ENCODE measurements at places on chromosomes 3 and 15.

DNA sequence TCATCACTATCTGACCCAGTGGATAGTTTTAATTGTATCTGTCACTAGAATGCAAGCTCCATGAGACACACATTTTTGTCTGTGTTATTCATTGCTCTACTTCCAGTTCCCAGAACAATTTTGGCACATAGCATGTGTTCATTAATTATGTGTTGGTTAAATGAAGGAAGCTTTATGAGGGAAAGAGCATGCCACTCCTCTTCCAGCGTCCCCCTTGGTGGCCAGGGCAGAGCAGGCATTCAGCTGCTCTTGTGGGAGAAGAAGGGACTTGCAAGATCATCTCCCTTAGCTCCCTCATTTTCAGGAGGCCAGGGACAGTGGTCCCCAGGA is 489 bp upstream of the GALNT15 start:
- DNase-seq, result no peak

- no peak for DNase-seq
Measured at GRCh38 chr3:131756405-131756804, 253.6 kb upstream of the MRPL3 start.

DNA sequence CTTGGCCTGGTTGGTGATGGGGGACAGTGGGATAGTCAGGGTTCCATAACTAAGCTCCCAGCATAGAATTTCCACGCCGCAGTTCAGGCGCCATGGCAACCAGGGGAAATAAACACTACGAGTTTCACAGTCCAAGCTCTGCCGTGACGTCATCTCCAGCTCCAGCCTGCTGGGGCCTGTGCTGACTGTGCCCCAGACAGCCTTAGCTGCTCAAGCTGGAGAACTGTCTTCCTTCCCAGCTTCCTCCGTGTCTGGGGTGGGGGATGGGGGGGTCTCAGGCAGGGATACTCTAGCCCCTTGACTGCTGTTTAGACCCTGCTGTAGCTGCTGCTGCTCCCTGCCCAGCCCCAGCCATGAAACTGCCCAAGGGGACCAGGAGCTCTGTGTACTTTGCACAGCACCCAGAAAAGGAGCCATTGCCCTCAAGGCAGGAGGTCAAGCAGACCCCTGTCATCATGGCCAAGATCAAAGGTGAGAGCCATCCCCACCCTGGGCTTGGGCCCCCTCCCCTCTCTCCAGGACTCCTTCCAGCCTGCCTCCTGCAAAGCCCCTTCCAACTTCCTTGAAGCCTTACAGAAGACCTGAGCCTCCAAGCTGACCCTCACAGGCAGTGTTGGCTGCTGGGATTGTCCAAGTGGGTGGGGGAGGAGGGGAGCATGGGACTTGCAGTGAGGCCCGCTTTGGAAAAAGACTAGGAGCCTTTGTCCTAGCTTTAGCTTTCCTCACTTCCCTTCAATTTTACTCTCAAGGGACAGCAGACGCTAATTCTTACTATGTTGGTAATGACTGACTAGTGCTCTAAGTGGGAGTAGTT is 11.4 kb upstream of the CSPG4 start:
- DNase-seq, result peak; percentile 95

DNA sequence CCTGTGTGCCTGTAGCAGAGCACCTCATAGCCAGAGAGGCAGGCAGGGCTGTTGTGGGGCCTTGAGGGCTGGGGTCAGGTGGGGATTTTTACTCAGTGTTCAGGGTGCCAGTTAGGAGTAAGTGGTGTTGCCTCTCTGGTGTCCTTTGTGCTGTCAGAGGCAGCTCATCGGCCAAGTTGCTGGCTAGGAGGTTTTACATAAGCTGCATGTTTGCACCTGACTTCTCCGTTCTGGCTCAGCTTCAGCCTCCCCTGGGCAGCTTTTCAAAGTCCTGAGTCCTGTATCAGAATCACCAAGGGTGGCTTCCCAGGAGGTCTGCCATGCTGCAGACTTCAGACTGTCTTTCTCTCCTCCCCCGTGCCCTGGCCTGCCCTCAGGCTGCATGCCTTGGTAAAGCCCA is 242.6 kb upstream of the TPM1 start:
- DNase-seq, result peak; percentile 70

DNA sequence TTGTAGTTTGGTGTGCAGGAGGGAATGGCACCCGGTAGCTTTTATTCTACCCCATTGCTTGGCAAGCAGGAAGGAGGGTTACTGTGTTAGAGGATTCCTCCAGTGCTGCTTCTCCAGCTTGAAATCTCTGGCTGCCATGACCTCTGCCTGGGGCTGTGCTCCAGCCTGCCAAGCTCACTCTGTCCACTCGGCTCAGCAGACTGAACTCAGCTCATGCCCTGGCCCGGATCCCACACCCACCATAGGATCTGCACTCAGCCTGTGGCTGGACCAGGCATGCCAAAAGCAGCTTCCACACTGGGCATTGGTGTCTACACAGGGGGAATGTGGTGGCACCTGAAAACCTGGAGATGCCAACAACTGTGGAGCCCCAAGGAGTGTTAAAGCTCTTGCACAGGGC is 26.3 kb downstream of the CLDN16 start:
- peak; percentile 47 for DNase-seq

GRCh38 chr3:141660614-141660947 is 77.5 kb upstream of the RNF7 start:
- DNase-seq, result no peak

GRCh38 chr3:53659996-53660395 is 165.6 kb downstream of the CACNA1D start:
- no peak for DNase-seq

- DNase-seq, result no peak
Measured at GRCh38 chr3:63193647-63194046, 84.5 kb upstream of the SYNPR start.

GRCh38 chr3:124497487-124497886 is 232.8 kb upstream of the UMPS start:
- no peak for DNase-seq

- DNase-seq, result no peak
Measured at GRCh38 chr15:84879088-84879780, 5.2 kb upstream of the SLC28A1 start.

DNA sequence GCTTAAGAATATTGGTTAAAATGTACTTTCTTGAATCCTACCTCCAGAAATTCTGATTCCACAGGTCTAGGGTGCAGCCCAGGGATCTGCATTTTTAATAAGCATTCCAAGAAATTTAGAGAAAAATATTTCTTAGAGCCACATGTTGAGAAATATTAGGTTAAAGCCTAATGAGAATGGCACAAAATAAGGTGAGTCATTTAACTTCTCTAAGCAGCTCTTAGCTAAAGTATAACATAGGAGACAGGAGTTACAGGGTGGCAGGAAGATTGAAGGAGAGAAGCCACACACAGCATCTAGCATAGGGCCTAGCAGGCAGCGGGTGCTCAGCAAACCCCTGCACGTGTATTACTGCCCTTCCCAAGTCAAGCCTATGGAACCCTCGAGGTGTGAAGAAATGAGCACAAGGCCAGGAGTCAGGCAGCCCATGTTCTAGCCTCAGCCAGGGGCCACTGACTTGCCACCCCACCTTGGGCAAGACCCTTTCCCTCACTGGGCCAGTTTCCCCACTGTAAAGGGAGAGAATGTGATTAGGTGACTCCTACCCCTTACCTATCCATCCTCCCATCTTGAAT is 197.1 kb upstream of the TLE3 start:
- no peak for DNase-seq

DNA sequence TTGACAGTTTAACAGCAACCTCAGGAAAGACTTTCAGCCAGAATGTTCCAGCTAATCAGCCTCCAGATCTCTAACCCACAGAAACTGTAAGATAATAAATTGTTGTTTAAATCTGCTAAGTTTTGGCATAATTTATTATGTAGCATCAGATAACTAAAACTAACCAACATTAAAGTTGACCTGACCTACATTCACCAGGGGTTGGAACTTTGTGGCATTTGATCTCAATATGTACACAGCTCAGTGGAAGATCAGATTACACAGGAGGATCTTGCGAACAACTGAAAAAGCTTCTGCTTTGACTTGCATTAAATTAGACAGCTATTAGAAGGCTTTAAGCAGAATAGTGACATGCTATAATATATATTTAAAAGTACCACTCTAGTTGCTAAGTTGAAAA is 91.4 kb upstream of the POU1F1 start:
- DNase-seq, result no peak

DNA sequence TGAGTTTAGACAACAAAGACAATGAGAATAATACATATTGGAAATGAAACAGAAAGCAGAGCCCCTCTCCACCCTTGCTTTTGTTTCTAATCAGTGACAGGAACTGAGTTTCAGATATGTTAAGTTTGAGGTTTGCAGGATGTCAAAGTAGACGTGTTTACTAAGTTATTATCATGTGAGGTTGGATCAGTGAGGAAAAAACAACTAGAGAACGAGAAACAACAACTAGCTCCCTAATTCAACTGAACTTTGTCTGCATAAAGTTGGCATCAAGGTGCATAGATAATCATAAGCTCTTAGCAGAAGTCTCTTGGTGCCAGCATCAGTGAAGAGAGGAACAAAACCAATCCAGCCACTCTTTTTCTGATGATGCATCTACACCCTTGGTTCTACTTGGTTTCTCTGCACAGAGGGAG is 491.1 kb upstream of the NR2F2 start:
- DNase-seq, result no peak

- DNase-seq, result no peak
Measured at GRCh38 chr3:33441225-33441976, 1.2 kb upstream of the UBP1 start.

- DNase-seq, result no peak
Measured at GRCh38 chr15:31464216-31465082, 137.8 kb downstream of the KLF13 start.

- DNase-seq, result peak; percentile 19
Measured at GRCh38 chr3:127717357-127718244, 44.8 kb downstream of the ABTB1 start.

- no peak for DNase-seq
Measured at GRCh38 chr3:107999215-107999775, 91.5 kb downstream of the CD47 start.

DNA sequence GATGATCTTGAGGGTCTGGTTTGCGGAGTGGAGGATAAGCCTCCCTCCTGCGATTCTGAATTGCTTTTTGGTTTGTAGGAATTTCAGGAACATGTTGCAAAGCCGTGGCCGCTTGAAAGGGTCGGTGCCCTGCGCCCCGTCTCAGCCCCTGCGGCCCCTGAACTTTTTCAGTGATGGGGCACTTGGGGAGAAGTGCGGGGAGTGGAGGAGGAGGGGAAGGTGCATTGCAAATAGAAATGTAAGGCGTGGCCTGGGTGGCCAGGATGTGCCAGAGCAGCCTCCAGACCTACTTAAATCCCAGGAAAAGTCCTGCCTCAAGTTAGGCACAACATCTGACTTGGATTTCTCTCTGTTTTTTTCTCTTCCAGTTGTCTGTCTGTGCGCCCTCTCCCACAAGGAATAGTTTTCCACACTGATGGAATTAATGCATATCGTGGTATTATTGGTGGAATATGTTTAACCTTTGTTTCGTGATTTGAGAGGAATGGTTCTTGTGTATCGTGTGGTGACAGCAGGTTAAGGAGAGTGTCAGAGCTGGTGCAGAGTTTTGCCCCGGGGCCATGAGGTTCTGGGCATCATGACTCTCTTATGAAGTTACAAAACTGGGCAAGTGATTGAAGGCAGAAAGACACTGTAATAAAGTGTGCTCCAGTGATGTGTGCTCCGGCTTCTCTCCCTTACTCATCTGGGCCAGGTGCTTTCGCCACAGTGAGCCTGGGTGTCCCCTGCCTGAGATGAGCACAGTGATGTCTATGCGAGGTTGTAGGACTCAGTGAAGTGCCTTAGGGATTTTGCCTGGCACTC is 153.8 kb downstream of the PGPEP1L start:
- peak; percentile 48 for DNase-seq

DNA sequence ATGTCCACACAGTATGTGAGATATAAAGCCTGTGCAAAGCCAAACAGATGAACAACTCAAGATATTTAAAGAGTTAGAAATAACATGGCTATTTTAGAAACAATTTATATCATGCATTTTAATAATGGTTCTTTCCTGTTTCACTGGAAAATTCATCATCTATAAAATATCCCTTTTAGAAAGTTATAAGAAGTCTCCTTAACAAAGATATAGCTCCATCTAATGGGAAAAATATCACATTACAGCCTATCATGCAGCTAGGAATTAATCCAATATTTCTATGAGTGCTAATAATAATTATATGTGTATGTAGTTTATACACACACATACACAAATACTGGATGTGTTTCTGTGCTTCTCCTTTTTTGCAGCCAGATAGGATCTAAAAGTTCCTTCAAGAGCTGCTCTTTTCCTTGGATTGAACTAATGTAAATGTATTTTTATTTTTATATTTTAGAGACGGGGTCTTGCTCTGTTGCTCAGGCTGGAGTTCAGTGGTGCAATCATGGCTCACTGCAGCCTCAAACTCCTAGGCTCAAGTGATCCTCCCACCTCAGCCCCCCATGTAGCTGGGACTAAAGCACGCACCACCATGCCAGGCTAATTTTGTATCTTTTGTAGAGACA is 21.6 kb downstream of the RPL22L1 start:
- no peak for DNase-seq

GRCh38 chr3:179806177-179806576 is 153.3 kb downstream of the USP13 start:
- DNase-seq, result no peak

- no peak for DNase-seq
Measured at GRCh38 chr3:106566277-106566676, 697.5 kb upstream of the CBLB start.

GRCh38 chr3:58581328-58582091 is 4.3 kb upstream of the FAM107A start:
- no peak for DNase-seq

- no peak for DNase-seq
Measured at GRCh38 chr3:113867506-113867905, 28.9 kb downstream of the GRAMD1C start.

- DNase-seq, result no peak
Measured at GRCh38 chr3:167750272-167750971, 14.9 kb downstream of the SERPINI1 start.

DNA sequence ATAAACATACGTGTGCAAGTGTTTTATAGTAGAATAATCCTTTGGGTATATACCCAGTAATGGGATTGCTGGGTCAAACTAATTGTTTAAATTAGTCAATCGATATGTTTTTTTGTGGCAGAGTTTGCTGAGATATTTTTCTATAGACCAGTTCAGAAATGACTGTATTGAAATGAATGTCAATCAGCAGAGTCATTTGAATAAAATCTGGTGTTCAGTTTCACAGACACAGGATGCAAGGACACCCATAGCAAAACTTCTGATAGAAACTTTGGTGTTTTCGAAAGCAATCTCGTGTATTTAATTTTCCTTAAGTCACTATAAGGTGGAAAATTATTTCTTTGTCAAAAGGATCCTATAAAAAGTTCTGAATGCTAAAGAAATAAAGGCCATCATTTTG is 434.4 kb downstream of the RAP2B start:
- no peak for DNase-seq

GRCh38 chr3:45937206-45938042 is 5.8 kb upstream of the CXCR6 start:
- no peak for DNase-seq

GRCh38 chr15:50828610-50829206 is 63.2 kb upstream of the SPPL2A start:
- no peak for DNase-seq

DNA sequence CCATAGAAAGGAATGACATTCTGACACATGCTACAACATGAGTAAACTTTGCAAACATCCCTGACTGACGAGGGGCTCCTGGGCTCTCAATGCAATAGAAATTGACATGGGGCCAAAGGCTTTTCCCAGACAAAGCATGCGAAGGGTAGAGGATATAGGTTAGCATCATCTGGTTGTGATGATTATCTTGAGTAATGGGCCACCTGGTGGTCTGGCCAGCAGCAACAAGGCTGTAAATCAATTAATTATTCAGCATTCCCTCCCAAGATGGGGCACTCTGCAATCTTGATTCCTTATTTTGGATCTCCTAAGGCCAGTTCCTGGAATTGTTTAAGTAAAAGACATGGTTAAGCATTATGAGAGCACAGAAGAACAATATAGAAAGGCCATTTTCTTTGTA is 99.2 kb downstream of the AGBL1 start:
- DNase-seq, result no peak
